ENCODE measurements at places on chromosomes 4 and X.

DNA sequence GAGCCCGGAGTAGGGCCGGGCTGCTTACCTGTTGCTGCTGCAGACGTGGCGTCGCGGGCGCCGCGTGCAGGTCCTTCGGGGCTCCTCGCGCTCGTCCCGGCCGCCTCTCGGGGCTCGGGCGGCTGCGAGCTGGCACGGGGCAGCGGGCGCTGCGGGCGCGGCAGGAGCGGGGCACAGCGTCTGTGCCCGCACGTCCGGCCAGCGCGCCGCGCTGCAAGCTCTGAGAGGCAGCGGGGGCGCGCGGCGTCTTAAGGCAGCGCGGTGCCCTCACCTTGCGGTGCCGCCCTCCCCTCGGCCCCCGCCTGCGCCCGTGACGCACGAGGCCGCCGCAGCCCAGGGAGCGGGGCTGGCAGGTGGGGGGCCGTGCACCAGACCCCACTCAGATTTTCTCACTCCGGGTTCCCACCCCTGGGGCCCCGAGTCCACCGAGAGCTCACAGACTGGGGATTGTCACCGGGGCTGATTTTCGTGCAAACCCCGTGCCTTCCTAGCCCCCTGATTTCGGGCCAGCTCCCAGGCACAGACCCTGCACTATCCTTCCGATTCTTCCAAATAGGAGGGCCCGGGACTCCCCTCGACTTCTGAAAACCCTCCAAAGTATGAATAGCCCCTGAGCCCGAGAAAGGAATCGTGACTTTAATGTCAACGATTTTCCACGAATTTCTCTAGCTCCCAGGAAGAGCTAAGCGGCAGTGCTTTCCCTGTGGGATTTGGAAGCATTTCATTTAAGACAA, at the start of gene GPR101:
Gene GPR101, minus strand, starts transcription at position 222 of the 734 bp plus-strand sequence. CDS start 2,321 bp downstream, outside the sequence.
- DNase-seq = no peak

DNA sequence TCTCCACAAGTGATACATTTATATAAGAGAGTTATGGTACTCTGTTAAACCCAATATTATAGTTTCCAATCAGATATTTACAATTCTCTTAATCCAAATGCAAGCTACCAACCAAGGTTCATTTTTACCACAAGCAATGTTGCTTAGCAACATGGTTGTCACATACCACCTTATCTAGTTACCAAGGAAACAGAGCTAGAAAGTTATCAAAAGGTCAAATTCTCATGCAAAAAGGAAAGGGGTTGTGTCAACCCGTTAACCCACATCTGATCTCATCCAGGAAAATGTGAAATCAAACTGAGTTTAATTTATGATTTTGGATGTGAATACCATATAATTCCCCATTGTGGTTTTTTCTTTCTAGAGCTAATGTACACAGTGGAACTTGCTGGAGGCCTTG, 274.1 kb upstream of the MAGEB2 start:
- DNase-seq = no peak

- no peak for DNase-seq
Measured at GRCh38 chr4:124331781-124332180, 380.8 kb downstream of the ANKRD50 start.

DNA sequence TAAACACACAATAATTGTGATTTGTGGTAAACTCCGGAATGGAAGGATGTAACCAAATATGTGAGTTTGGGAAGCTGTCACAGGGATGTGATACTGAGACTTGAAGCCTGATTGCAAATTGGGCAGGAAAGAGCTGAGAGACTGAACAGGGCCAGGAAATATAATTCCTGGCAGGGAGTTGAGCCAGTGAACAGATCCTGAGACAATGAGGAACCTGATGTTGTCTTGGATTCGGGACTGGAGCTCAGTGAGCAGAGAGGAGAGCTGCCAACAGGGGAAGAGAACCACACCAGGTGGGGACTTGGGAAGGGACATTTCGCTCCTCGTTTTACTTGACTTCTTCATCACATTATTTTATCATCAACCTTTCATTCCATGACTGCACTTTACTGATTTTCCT, 386.0 kb downstream of the TLL1 start:
- DNase-seq = no peak

- peak; percentile 62 for DNase-seq
Measured at GRCh38 chrX:119755981-119756533, 2.3 kb upstream of the SOWAHD start.

DNA sequence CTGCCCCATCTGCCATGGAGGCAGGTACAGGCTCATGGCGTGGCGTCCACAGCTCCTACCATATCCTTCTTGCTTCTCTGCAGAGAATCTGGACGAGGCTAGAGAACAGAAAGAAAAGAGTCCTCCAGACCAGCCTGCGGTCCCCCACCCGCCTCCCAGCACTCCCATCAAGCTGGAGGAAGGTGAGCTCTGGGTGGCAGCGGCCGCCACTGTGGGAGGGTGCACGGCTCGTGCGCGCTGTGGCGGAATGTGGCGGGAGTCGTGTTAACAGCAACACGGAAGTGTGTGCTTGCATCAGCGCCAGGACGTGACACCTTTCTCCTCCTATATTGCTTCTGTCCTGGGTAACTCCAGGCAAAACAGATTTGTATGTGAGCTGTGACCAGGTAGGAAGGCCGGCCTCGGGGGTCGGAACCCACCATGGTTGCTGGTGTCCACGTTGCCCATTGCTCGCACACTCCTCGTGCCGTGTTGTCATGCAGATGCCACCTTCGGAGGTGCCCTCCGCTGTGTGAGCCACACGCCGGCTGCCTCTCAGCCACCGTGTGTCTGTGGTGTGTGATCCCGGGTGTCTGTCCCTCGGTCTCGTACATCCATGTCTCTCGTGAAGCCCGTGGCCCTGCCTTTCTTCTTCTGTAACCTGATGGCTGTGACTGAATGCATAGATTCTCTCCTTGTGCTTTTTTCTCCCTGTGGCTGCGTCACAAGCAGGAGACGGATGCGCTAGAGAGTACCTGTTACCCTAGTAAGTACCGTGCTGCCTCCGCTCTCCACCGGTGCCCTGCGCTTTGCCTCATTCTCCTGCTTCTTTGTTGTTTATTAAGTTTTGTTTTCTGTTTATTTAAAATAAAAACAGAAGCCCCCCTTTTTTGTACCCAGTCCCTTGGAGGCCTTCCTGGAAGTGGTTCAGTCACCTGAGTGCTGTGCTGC, 37.0 kb downstream of the NOP14 start:
- no peak for DNase-seq

- no peak for DNase-seq
Measured at GRCh38 chrX:78513971-78514738, 145.0 kb downstream of the RTL3 start.

GRCh38 chrX:96861218-96861617, 22.5 kb upstream of the RPA4 start:
- no peak for DNase-seq

- no peak for DNase-seq
Measured at GRCh38 chr4:123952530-123953274, 556.1 kb downstream of the SPRY1 start.

- DNase-seq = no peak
Measured at GRCh38 chr4:89245459-89245858, 62.1 kb downstream of the GPRIN3 start.

DNA sequence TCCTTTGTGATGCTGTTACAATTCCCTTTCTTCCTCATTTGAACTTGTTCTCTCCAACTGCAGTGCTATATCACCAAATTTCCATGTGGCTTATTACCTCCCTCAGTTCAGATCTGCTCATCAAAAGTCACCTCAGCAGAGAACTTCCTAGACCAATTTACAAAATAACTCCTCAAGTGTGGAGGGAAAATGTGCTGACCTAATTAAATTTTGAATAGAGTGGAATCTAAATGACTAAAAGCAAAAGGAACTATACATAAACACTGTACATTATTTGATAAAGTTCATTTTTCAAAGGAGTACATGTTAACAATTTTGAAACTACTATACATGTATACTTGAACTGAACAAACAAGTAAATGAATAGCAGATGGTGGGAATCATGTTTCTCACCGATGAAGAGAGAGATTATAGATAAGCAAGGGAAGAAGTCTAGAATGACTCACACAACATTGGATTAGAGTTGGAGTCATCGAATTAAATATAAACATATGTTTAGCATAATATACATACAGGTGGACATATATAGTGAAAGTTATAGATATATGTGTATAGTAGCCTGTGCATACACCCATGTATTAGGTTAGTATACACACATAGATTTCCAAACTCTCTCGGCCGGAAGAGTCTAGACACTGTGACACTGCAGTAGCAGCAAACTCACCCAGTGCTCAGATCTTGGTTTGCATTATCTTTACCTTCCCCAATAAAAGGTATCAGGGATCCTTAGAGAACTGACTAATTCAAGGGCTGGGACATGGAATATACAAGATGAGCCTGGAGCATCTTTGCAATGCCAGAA, 318.7 kb downstream of the PCDH18 start:
- DNase-seq = no peak

DNA sequence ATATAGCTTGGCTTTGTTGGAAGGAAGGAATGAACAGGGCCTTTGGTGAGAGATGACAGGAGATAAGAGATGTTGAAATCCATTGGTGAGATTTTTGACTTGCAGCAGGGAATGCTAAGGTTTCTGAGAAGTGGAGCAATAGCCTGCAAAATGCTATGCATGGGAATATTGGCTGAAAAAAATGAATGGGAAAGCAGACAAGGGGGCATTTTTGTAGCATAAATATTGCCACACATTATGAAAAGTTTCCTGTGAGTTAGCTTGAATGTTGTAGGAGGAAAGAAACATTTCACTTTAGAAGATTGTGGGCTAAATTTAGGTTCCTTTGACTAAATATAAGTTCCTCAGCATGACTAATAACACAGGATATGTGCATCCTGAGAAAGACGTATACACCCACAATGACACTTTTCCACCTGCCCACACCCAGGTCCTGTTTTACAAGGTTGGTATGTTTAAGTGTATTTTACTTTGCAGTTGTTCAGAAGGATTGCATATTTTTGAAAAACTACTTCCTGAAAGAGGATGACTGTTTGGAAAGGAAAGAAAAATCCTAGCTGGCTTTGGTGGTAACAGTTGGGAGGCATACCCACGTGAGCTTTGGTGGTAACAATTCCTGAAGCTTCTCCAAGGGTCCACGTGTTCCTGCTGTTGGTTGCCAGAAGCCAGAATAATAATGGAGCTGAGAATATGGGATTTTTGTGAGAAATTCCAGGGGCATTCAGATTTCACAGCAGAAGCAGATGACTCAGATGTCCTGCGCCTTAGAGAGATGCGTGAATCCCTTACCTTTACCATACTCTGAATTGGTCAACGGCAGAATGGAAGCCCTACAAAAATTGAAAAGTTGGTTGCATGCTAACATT, 28.5 kb downstream of the PHEX start:
- no peak for DNase-seq

- DNase-seq = no peak
Measured at GRCh38 chr4:89055157-89056080, 1.6 kb downstream of the FAM13A start.

DNA sequence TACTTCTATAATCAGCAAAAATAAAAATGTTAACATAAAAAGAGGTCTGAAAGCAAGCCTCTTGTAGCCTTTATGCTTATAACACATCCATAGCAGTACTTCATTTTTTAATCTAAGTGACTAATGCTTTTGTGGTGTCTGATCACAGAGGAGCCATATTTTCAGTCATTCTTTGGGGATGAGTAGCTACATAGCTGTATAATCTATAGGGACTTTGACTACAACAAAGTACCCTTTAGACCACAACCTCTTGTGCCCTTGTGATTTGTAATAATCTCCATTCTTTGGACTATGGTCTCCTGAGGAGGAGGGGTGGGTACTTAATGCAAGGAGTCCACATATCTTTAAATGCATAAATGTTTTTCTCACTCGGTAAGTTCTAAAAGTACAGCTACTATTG, 9.6 kb downstream of the DRP2 start:
- no peak for DNase-seq

DNA sequence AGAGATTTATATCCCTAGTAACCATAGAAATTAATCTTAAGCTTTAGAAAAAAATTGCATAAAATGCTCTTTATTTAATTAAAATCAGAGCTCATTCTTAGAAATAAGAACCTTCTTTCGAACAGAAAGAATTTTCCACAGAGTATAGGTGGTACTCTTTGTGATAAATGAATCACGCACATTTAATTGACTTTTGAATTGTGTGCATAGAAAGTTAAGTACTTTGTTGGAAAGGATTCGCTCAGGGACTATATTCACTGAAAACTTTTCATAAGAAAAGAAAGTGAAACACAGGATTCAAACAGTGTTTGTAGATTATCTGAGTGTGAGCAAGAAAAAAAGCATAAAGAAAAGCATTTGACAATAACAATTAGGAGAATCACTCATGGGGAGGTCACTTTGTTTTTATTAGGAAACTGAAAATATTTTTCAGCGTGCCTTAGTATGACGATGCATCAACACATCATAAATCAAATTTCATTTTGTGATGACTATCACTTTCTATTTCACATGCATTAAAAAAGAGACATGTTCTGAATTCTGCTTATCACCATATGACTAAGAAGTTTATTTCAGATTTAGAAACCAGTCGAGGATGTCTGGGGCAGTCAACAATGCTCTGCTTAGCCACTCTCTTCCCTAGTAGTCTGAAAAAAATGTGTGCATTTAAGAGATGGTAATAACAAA, 49.5 kb downstream of the STX18 start:
- DNase-seq = no peak

DNA sequence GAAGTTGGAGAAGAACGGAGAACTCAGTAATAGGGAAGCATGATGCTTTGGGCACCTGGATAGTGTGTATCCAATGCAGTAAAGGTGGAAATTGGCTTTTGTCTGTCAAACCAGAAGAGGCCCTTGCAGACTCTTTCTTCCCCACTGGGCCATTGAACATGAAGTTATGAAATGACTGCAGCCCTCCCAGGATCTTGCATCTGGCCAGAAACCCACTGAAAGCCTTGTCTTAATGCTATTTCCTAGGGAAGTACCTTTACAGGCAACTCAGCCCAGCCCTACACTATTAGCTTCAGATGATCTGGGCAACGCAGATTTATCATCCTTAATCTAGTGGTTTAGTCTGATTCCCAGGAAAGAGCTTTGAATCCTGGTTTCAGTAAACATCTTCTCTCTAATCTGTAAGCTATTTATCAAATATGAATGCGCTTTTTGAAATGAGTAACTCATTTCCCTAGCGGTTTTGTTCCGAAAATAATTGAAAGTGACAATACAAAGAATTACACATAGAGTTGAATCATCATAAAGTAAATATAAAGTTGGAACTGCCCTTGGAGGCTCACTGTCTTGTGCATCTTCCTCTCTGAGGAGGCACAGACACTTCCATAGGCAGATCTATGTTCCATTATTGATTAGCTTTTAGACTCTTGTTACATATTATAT, 464.1 kb downstream of the IDS start:
- DNase-seq = no peak

- DNase-seq = peak; percentile 45
Measured at GRCh38 chr4:81648576-81649275, 177.0 kb upstream of the RASGEF1B start.

- no peak for DNase-seq
Measured at GRCh38 chr4:127364397-127364796, 268.4 kb upstream of the INTU start.
